ENCODE measurements at places on chromosomes 2 and 18.
A peak's percentile ranks its signal among the peaks of the same experiment; 100 is the strongest.

DNA sequence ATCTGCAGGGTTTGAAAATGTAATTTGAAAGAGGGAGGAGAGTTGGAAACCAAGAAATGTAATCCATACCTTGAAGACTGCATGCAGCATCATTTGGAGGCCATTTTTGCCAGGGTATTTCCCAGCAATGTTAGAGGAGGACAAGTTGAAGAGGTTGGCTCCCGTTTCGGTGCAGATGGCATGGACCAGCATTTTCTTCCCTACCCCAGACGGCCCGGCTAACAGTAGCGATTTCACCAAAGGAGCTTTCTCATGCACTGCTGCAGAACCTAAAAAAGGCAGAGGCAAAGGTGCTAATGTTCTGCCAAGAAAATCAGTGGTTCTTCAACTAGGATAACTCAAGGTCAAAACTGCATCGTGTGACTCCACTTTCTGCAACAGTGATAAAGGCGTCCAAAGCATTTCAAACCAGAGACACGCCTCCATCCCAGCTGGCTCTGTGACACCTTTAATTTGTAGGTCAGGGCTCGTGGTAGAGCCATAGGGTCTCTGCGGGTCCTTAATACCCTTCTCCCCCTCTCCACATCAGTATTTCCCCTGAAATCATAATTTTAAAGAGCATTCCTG is 99.6 kb upstream of the ASB18 start:
- H3K27me3 ChIP-seq: peaks cover 39% of the 10 kb centered on the region
- H3K27ac ChIP-seq: no peak overlapping the region
- no peaks in the 10 kb centered on the region for H3K4me1 ChIP-seq
- no peak for DNase-seq

- H3K4me3 ChIP-seq: no peak overlapping the region
- no peak overlapping the region for H3K27ac ChIP-seq
- no peak for DNase-seq
- no peaks in the 10 kb centered on the region for H3K36me3 ChIP-seq
- no peaks in the 10 kb centered on the region for H3K27me3 ChIP-seq
Measured at GRCh38 chr2:58757971-58758370, 516.8 kb upstream of the FANCL start.

DNA sequence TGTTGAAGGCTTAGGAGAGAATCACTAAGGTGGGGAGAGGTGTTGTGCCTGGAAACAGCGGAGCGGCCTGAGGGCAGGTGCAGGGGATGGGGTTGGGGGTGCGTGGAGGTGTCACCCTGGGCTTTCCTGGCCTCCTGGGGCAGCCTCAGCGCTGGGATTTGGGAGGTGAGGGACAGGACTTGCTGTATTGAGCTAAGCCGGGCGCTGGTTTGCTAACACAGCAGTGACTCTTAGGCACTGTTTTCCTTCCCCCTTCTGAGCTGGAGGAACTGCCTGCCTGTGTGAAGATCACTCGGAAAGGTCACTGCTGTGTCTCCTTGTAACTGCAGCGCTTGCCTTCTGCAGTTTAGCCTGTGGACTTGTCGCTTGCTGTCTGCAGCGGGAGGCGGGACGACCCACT is 21.2 kb downstream of the PRELID3A start:
- peaks cover 46% of the 10 kb centered on the region for H3K36me3 ChIP-seq
- no peaks in the 10 kb centered on the region for H3K4me1 ChIP-seq
- DNase-seq: no peak
- no peak overlapping the region for H3K4me3 ChIP-seq

- no peaks in the 10 kb centered on the region for H3K36me3 ChIP-seq
- H3K27ac ChIP-seq: no peak overlapping the region
- no peak for DNase-seq
- H3K4me3 ChIP-seq: no peak overlapping the region
Measured at GRCh38 chr2:16048466-16048865, 108.1 kb downstream of the MYCN start.

DNA sequence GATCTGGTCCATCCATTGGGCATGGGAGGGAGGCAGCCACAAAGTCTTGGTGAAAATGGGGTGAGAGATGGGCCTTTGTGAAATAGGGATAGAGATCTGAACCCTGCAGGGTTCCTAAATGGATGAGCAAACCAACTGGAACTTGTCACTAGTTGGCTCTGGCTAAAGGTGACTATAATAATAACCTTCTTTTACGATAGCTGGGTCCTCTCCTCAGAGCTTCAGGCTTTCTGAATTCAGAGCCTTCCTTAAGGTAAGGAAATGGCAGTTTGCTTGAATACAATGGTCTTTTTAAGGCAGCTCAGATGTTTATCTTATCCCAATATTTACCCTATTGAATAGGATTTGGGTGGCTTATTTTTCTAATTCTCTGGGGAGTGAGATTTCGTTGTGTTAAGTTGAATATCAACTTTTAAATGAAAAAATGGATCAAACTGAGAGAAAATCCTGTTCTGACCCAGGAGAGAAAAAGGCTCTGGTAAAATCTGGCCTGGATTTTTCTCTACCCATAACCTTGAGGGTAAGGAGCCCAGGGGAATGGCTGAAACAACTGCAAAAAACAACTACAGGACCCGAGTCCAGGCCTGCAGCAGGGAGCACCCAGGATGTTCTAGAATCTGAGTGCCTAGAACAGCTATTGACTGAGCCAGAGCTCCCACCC is 61.1 kb upstream of the CXCR4 start:
- H3K27me3 ChIP-seq: no peaks in the 10 kb centered on the region
- peaks cover 6% of the 10 kb centered on the region for H3K4me1 ChIP-seq
- DNase-seq: no peak
- H3K4me3 ChIP-seq: no peak overlapping the region
- H3K27ac ChIP-seq: no peak overlapping the region

DNA sequence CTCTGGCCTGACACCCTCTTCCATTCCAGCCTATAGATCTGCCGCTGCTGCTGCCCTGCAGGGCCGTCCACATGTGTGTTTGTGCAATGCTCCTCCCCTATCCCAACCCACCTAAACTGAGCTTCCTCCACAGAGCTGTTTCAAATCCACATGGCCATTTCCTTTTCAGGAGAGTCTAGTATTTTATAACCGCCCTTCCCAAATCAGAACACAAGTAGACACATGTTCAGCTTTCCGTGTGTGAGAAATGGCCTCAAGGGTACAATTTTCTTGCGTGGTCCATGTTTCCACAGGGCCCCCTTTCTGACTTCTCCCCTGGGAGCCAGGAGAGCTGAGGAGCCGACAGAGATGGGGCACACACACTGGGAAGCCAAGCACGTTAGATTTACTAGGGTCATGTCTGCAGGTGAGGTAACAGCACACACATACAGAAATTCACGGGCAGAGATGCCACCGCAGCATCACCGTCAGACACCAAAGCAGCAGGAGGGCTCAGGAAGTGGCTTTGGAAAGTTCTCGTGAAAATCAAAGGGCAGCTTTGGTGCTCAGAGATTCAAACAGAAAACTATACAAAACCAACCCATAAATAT is 102.9 kb upstream of the TGFA start:
- H3K27ac ChIP-seq: no peak overlapping the region
- H3K27me3 ChIP-seq: peaks cover 51% of the 10 kb centered on the region
- no peaks in the 10 kb centered on the region for H3K4me1 ChIP-seq
- no peak overlapping the region for H3K4me3 ChIP-seq

GRCh38 chr18:67074309-67074708 is 442.2 kb downstream of the DSEL start:
- H3K4me3 ChIP-seq: no peak overlapping the region
- no peaks in the 10 kb centered on the region for H3K4me1 ChIP-seq
- no peaks in the 10 kb centered on the region for H3K27me3 ChIP-seq
- no peaks in the 10 kb centered on the region for H3K36me3 ChIP-seq
- DNase-seq: no peak

DNA sequence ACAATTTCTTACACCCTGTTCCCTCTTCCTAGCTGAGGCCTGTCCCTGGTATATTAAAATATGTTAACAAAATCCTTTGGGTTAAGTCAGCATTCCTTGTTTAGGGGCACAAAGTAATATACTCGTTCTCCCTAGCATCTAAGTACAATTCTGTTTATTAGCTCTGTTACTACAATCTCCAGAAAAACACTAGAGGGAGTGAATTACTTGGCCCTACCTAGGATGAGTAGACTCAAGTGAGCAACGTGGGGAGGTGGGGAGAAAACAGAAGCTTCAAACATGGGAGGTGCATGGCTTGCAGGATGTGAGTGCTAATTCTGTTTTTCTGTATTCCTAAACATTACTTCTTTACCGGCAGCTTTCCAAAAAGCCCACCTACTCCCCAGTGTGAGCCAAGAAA is 89.7 kb downstream of the FSIP2 start:
- H3K4me3 ChIP-seq: no peak overlapping the region
- no peaks in the 10 kb centered on the region for H3K27me3 ChIP-seq
- no peaks in the 10 kb centered on the region for H3K36me3 ChIP-seq
- no peak for DNase-seq
- no peak overlapping the region for H3K27ac ChIP-seq

GRCh38 chr2:202344178-202344577 is 31.9 kb upstream of the BMPR2 start:
- no peak overlapping the region for H3K27ac ChIP-seq
- H3K4me1 ChIP-seq: no peaks in the 10 kb centered on the region
- H3K4me3 ChIP-seq: no peak overlapping the region
- no peak for DNase-seq
- no peaks in the 10 kb centered on the region for H3K36me3 ChIP-seq

DNA sequence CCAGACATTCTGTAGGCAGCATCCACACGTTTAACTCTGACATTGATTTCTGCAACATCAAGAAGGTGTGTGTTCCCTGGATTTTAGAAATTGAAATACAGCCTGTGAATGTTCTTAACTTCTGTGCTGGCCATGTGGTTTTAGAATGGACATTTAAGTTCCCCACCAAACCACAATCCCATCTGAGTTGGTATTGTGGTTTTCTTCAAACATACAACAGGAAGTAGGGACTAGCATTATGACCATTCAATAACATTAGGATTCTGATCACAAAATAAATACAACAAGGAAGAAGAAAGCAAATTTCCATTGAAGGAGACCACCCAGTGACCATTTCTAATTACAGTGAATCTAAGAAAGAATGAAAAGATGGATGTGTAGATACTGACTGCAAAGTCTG is 51.2 kb downstream of the MAP3K20 start:
- H3K27me3 ChIP-seq: no peaks in the 10 kb centered on the region
- H3K36me3 ChIP-seq: no peaks in the 10 kb centered on the region
- no peak overlapping the region for H3K27ac ChIP-seq
- no peak overlapping the region for H3K4me3 ChIP-seq
- DNase-seq: no peak

DNA sequence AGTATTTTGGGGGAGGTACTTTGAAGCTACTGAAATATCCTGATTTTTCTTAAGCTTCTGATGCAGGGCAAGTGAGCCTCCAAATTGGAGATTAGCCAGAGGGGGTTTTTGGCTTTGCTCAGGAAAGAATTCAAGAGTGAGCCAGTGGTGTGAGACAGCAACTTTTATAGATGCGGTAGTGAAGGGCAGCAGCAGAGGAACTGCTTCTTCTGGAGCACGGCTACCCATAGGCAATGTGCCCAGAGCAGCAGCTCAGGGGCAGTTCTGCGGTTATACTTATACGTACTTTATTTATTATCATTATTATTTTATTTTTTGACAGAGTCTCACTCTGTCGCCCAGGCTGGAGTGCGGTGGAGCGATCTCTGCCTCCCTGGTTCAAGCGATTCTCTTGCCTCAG is 19.8 kb upstream of the NT5DC4 start:
- no peak overlapping the region for H3K4me3 ChIP-seq
- peaks cover 32% of the 10 kb centered on the region for H3K4me1 ChIP-seq
- no peaks in the 10 kb centered on the region for H3K27me3 ChIP-seq
- no peaks in the 10 kb centered on the region for H3K36me3 ChIP-seq
- peak overlapping the region; percentile 37 for H3K27ac ChIP-seq

GRCh38 chr2:30522421-30522820 is 75.4 kb downstream of the LCLAT1 start:
- no peaks in the 10 kb centered on the region for H3K4me1 ChIP-seq
- no peak overlapping the region for H3K4me3 ChIP-seq
- H3K27ac ChIP-seq: no peak overlapping the region
- H3K27me3 ChIP-seq: no peaks in the 10 kb centered on the region

DNA sequence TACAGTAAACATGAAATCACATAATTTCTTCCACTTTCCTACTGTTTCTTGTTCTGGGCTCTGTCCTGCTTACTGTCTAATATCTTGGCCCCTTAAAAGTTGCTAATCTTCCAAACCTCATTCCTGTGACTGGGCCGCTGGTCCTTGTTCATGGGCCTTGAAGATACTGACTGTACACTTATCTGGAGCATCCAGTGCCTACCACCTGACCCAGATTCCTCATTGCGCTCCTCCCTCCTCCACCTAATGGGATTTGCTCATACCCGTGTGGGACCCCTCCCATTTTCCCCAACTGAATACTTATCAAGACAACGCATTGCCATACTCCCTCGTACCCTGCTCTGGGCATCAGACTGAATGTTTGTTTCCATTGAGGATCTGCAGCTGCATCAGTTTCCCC is 6.1 kb upstream of the IL37 start:
- DNase-seq: no peak
- H3K4me1 ChIP-seq: peaks cover 4% of the 10 kb centered on the region
- no peak overlapping the region for H3K27ac ChIP-seq
- no peaks in the 10 kb centered on the region for H3K27me3 ChIP-seq
- H3K36me3 ChIP-seq: no peaks in the 10 kb centered on the region

GRCh38 chr2:182245963-182246362 is 180.9 kb downstream of the PDE1A start:
- DNase-seq: no peak
- H3K36me3 ChIP-seq: no peaks in the 10 kb centered on the region
- peaks cover 3% of the 10 kb centered on the region for H3K4me1 ChIP-seq
- H3K4me3 ChIP-seq: no peak overlapping the region
- no peak overlapping the region for H3K27ac ChIP-seq

DNA sequence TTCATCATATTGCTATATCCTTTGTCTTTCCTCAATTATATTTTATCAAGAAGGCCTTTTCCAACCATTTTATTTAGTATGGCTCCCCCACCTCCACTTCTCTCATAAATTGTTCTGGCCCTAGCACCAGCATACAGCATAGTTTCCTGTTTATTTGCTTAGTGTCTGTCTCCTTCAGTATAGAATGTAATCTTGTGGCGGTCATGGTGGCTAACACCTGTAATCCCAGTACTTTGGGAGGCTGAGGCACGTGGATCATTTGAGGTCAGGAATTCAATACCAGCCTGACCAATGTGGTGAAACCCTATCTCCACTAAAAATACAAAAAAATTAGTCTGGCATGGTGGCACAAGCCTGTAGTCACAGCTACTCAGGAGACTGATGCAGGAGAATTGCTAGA is 39.6 kb upstream of the CLASP1 start:
- no peak overlapping the region for H3K4me3 ChIP-seq
- no peak overlapping the region for H3K27ac ChIP-seq
- H3K36me3 ChIP-seq: no peaks in the 10 kb centered on the region

DNA sequence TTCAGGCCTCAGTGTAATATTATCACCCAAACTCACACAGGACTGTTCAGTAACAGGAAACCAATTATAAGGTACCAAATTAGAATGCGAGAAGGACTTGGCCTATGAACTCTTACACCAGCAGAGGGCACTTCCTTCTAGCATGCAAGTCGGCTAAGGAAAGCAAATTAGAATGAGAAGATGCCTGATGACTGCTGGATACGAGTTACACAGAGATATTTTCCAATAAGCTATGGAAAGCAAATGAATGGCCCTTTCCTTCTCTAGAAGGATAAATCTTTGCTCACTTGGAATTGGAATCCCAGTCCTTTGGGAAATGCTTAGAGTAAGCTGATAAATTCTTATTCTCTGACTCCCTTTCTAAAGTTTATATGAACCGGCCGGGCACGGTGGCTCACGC is 109.8 kb downstream of the AP1S3 start:
- no peaks in the 10 kb centered on the region for H3K4me1 ChIP-seq
- no peaks in the 10 kb centered on the region for H3K27me3 ChIP-seq
- H3K4me3 ChIP-seq: no peak overlapping the region
- DNase-seq: no peak
- no peaks in the 10 kb centered on the region for H3K36me3 ChIP-seq

All from left lung (tissue), 14 donors.